ENCODE measurements at places on chromosomes 7 and 10.
A peak's percentile ranks its signal among the peaks of the same experiment; 100 is the strongest.

GRCh38 chr10:421170-421569, 268.3 kb downstream of the DIP2C start:
- DNase-seq: no peak

- no peak for DNase-seq
Measured at GRCh38 chr10:34499612-34500279, 315.4 kb downstream of the PARD3 start.

DNA sequence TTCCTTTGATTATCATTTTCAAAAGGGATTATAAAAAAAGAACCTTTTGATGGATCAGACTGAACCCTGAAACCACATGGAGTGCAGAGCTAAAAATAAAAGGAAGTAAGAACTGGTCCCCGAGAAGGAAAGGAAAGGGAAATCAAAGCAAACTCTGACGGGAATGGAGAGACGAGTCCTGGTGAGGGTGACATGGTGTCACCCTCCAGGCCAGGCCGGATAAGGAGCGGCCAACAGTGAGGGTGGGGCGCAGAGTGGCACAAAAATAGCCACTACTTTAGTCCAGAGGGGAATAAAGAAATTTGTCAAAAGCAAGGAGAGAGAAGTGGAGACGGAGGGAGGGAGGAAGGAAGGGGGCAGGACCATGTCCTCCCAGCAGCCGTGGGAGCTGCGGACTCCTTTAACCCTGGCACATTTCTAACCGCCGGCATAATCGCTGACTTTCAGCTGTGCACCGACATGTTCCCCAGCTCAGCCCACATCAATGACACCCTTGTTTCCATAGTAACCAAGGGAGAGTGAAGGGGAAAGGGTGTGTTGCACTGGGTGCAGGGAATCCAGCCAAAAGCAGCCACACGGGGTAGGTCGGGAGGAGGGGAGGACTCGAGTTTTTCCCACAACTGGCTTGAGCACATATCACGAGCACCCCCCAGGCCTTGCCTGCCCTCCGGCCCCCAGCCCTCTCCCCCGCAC, 29.7 kb downstream of the TRIM8 start:
- DNase-seq: peak; percentile 42

DNA sequence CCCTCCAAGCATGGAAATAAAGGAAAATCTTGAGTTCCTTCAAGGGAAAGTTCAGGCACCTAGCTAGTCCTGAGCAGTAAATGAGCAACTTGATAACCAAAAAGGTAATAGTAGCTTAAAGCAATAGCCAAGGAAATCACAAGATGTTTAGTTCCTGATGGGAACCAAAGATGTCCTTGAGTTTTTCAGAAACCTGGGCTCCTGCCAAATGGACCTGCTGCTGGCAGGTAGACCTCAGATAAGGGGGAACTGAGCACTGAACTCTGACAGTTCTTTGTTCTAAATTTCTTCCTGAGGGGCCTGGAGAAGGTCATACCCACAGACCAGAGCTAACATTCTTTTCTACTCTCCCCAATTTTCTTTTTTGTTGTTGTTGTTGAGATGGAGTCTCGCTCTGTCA, 48.5 kb downstream of the TMEM130 start:
- DNase-seq: no peak

- no peak for DNase-seq
Measured at GRCh38 chr7:42833411-42833810, 78.5 kb downstream of the C7orf25 start.

GRCh38 chr7:80781561-80781979, 137.3 kb downstream of the SEMA3C start:
- no peak for DNase-seq

- no peak for DNase-seq
Measured at GRCh38 chr7:102028206-102028826, 210.9 kb downstream of the CUX1 start.

GRCh38 chr10:97140902-97141745, 44.6 kb downstream of the SLIT1 start:
- DNase-seq: no peak

GRCh38 chr10:127850944-127851343, 41.8 kb downstream of the CLRN3 start:
- no peak for DNase-seq

GRCh38 chr10:33945051-33945450, 610.6 kb upstream of the NRP1 start:
- no peak for DNase-seq

DNA sequence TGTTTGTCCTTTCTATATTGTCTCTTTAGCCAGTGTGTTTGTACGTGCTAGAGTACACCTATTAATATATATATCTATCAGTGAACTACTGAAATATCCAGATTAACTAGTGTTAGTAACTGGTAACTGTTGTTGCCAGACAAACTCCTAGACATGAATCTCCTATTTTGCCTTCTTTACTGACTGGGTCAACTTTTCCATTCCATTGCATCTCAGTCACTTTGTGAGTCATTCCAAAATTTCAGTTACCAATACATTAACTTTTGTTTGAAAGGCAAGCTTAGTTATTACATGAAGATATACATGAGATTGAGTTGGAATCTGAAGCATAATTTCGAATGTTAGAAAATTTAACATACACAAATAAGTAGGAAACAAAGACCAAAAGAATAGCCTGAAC, 51.4 kb downstream of the BTAF1 start:
- DNase-seq: no peak

GRCh38 chr10:86333826-86334487, 32.6 kb downstream of the GRID1 start:
- no peak for DNase-seq

DNA sequence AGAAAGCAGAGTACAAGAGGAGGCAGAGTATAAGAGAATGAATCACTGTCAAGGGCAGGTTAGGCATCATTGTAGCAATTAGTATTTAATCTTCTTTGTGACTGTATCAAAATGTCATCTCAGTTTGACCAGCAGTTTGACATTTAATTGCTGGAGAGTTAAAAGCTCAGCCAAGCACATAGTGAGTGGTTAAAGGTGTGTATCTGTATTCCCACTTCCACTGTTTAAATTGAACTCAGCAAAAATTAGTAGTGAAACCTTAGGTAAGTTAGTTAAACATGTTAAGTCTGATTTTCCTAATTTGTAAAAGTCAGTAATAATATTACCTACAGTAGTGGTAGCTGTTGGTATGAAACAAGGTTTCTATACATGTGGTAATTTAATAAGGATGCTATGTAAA, 296.4 kb upstream of the MBL2 start:
- no peak for DNase-seq

DNA sequence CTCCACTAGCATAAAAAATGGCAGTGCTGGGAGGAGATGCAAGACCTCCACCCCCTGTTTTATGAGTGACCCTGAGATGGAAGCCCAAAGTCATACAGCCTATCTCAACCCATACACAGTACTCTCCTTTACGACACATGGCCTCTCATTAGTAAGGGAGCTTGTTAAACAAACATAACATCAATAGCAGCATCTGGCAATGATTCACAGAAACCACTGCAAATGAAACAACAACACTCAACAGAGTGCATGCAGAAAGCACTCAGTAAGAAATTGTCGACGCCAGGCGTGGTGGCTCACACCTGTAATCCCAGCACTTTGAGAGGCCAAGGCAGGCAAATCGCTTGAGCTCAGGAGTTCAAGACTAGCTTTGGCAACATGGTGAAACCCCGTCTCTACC, 27.5 kb upstream of the FIGNL1 start:
- DNase-seq: no peak

GRCh38 chr10:75291805-75292204, 56.0 kb upstream of the COMTD1 start:
- DNase-seq: no peak

DNA sequence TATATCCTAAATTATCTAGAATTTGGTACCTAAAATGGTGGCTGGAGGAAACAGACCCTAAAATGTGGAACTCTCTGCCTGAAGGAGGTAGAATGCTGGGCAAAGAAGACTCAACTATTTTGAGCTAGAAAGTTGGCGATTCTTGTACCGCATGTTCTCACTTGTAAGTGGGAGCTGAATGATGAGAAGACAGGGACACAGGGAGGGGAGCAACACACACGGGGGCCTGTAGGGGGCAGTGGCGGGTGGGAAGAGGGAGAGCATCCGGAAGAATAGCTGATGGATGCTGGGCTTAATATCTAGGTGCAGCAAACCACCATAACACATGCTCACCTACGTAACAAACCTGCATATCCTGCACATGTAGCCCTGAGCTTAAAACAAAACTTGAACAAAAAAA, 250.6 kb downstream of the CALN1 start:
- no peak for DNase-seq

DNA sequence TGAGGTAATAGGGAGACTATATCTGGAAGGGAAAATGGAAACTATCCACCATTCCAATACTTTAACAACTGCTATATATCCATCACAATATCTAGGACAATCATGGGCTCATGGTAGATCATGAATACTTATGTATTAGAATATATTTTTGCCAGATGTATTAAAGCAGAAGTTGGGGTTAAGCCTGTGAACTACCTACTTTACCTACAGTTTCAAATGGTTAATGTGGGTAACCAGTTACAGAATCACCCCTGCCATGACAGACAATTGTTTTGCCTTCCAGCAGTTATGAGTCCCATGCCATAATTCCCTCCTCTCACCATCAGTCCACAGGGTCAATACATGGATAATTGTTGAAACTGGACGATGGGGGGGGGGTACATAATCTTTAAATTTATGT, 29.9 kb upstream of the RAPGEF5 start:
- DNase-seq: no peak

- DNase-seq: no peak
Measured at GRCh38 chr10:11425296-11425610, 186.2 kb downstream of the USP6NL start.

DNA sequence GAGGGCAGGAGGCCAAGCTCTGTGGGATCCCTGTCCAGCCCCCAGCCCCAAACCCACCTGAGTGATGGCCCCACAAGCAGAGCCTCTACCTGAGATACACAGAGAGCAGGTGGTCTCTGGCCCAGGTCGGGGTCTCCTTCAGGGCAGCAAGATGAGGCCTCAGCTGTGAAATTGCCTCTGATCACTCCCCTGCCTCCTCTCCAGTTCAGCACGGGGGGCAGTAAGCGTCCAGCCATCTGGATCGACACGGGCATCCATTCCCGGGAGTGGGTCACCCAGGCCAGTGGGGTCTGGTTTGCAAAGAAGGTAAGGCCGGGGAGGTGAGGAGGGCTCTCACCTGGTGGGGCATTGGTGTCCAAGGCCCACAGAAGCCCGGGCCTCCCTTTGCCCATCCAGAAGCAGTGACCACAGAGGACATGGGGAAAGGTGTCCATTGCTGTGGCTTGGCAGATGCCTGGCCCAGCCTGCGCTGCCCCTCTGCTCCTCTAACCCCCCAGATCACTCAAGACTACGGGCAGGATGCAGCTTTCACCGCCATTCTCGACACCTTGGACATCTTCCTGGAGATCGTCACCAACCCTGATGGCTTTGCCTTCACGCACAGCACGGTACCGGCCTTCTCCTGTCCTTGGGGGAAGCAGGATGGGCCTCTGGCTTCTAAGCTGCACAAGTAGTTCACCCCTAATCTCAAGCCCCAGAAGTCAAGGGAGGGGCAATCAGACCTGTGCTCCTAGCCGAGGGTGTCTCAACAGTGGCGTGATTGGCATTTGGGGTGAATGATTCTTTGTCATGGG, 3.1 kb downstream of the CPA1 start:
- no peak for DNase-seq

DNA sequence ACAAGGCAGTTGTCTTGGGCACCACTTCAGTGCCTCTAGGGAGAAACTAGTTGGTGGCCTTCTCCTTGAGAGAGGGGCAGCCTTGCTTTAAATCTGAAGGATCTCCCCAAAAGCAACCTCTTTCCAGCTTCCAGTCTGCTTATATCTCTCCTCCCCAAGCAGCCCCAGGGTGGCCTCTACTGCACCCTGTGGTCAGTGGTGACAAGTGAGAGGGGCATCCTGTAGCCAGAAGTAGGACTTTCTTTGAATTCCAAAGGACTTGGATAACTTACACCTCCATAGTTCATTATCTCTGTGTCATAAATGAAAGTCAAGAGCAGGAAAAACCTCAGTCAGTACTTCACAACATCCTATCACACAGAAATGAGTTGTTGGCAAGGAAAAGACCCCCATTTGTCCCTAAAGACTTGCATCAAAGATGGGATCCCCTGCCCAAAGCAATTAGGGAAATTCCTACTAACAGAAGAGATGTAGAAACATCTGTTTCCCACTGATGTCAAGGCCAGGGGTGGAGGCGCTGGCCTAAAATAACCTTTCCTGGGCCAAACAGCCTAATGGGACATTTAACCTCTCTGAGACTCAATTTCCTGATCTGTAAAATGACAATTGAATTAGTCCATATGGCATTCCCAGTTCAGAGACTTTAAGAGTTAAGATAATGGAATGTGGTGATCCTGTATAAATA, 44.0 kb upstream of the ANKRD1 start:
- DNase-seq: no peak

GRCh38 chr10:100709146-100710082, 36.0 kb upstream of the PAX2 start:
- no peak for DNase-seq

- DNase-seq: no peak
Measured at GRCh38 chr10:68067029-68067428, 8.1 kb downstream of the HERC4 start.

GRCh38 chr10:5830629-5831445, 17.6 kb upstream of the GDI2 start:
- no peak for DNase-seq

- DNase-seq: no peak
Measured at GRCh38 chr7:134045716-134046115, 81.4 kb upstream of the LRGUK start.

- no peak for DNase-seq
Measured at GRCh38 chr10:121064491-121064890, 213.3 kb downstream of the WDR11 start.

GRCh38 chr10:76977046-76977445, 660.6 kb downstream of the KCNMA1 start:
- DNase-seq: no peak

DNA sequence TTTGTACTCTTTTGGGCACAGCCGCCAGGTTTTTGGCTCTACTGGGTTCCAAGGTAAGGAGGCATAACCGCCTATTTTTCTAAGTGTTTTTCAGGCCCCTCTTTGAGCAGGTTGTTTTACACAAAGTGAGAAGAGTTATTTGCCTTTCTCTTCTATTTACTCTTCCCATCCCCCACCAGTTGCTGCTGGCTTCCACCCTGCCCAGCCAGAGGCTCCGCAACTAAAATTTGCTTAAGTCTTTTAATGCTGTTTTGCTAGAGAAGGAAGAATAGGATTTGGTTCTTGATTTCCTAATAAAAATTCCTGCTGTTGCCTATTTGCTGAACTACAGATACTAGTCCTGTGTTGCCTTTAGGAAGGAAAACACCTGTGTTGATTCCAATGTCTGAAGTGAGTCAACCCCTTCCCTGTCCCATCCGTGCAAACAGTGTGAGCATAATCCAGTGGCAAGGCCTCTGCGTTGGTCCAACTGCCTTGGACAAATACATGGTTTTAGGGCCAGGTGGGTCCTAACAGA, 1.9 kb downstream of the PLA2G12B start:
- no peak for DNase-seq

DNA sequence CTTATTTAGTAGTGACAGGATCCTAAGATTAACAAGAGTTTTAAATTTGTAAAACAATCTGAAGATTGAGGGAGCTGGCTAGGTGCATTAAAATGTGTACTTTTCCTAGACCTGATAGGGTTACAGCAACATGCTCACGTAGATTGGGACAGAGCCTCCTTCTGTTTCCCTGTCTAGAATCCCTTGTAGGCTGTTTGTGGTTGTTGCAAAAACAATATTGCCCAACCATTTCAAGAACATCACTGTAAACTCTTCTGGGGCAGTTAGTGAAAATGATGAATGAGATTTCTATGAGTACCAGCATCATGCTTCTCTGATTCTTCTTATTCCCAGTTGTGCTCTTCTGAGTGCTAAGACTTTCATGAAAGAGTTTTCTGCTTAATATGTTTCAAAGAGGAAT, 14.7 kb upstream of the CPED1 start:
- no peak for DNase-seq

- no peak for DNase-seq
Measured at GRCh38 chr7:35551321-35552081, 143.4 kb downstream of the HERPUD2 start.

All from stimulated activated CD8-positive, alpha-beta memory T cell treated with anti-CD3 and anti-CD28 coated beads, Interleukin-2, amount 100 ng/mL, for 48 hours (primary cell).